Activated naive CD4-positive, alpha-beta T cell (primary cell): ENCODE measurements at places on chromosomes 13 and 19.

DNA sequence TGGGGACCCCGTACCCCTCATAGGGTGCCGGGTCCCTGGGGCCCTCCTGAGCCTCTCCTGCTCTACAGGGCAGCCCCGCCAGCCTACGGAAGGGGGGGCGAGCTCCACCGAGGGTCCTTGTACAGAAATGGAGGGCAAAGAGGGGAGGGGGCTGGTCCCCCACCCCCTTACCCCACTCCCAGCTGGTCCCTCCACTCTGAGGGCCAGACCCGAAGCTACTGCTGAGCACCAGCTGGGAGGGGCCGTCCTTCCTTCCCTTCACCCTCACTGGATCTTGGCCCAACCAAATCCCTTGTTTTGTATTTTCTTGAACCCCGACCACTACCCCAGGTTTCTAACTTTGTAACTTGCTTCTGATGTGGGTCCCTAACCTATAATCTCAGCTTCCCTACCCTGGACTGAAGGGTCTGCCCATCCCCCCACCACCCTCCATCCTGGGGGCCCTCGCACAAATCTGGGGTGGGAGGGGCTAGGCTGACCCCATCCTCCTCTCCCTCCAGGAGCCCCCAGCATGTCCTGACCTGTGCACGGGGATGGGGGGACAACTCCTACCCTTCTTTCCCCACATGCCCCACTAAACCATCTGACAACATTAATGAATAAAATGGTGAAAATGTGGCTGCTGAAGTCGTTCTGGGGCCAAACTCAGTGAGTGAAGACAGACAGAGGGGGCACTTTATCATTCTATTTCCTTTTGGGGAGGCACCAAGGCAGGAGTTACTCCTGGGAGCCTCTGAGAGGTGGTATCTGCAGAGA, 13.0 kb downstream of the ARHGAP33 start:
- DNase-seq = no peak

DNA sequence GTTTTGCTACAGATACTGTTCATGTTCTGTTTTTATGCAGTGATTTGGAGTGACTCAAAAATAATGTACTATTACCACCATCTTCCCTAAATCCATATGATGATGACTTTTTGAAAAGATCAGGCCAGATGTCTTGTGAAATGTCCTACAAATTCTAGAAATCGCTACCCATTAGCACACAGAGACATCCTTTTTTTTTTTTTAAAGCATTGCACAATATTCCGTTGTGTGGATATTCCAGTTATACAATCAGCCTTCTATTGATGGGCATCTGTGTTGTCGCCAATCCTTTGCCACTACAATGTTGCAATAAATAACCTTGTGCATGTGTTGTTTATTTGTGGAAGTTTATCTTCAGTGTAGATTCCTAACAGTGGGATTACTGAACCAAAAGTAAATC, 24.5 kb downstream of the ZDHHC20 start:
- no peak for DNase-seq

GRCh38 chr13:101416181-101417042, at the start of gene NALCN:
Gene NALCN, minus strand, starts transcription at chr13:101416508. Its CDS starts 17,382 bp downstream, at chr13:101399126.
- DNase-seq = no peak

DNA sequence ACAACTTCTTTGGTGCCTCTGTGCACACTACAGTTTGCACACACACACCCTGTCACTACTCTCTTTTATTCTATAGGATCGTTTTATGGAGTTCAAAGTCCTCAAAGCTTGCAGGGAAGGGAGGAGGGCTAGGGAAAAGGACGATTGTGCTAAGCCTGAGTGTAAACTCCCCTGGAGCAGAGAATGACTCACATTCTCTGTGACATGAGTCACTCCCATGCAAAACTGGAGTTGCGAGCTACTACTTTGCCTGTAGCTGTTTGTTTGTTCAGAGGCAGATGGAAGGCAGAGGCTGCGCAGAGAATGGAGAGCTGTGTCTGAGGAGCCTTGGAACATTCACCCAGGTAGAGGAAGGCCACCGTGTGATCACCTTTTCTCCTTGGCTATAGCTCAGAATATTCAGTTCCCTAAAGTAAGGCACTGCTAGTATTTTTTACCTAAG, 80.5 kb upstream of the MBNL2 start:
- no peak for DNase-seq

- DNase-seq = no peak
Observed at GRCh38 chr19:5472286-5472685, 17.1 kb downstream of the ZNRF4 start.

DNA sequence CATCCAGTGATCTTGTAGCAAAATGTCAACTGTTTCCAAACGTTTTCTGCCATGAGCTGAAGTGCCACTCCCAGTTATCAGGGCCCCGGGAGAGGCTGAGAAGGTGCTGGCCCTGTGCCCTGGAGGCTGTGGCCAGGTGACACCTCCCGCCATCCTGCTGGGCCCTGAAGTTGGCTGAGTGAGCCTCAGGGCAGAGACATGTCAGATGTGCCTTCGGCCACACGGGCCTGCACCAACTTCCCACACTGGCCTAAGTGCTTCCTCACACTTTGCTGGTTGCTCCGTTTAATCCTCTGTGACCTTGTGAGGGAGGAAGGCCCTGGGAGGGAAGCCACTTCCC, 4.8 kb downstream of the ADPRHL1 start:
- no peak for DNase-seq

GRCh38 chr13:20134732-20135131, 26.1 kb downstream of the GJA3 start:
- no peak for DNase-seq

DNA sequence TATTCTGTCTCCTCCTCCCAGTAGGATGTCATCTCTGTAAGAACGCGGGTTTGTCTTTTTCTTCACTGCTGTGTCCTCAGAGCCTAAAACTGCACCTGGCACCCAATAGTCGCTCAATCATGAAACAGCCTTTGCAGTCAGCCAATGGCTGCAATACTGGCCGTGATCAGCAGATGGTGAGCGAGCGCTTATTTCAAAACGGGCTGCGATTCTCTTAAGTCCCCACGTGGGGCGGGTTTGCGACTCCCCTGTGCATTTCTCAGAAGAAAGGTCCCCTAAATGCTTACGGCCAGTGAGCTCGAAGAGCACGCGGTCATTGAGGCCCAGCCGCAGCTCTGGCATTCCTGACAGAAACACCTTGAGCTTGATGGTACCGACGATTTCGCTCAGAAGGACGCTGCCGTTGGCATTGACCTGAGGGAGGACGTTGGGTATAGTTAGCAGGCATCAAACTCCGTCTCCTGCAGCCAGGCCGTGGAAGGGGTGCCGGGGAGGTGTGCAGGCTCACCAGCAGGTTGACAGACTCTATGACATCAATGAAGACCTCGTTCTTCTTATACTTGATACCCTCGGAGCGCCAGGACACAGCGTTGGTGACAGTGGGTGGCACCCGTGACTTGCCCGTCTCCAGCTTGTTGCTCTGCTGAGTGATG, 6.0 kb downstream of the AP1M2 start:
- peak; percentile 89 for DNase-seq

- DNase-seq = no peak
Observed at GRCh38 chr19:14871619-14872230, 14.2 kb downstream of the OR7A17 start.

- no peak for DNase-seq
Observed at GRCh38 chr13:98998831-98999638, 21.2 kb upstream of the DOCK9 start.

- no peak for DNase-seq
Observed at GRCh38 chr13:62418872-62419271, 1003.2 kb upstream of the PCDH20 start.

DNA sequence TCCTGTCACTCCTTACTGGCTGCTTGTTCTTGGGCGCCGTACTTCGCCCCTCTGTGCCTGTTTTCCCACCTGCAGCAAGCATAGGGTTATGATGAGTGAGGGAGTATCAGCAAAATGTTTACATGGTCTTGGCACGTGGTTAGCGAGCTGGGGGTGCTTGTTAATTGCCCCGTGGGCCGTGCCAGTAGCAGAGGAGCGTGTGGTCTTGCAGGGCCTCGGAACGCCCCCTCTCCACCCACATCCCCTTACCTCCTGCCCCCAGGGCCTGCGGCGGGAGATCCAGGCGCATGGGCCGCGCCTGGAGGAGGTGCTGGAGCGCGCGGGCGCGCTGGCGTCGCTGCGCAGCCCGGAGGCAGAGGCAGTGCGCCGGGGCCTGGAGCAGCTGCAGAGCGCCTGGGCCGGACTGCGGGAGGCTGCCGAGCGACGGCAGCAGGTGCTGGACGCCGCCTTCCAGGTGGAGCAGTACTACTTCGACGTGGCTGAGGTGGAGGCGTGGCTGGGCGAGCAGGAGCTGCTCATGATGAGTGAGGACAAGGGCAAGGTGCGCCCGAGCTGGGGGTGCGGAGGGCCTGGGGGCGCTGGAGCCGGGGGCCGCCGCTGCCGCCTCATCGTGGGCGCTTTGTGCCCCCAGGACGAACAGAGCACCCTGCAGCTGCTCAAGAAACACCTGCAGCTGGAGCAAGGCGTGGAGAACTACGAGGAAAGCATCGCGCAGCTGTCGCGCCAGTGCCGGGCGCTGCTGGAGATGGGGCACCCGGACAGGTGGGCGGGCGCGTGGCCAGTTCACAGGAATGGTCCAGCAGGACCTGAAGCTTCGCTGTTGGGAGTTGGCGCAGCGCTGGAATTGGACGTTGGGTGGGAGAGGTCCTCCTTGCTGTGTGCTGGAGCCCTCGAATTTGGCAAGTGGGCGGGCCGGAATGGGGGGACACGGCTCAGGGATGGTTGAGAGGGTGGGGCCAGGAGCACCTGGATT, 22.5 kb upstream of the SHKBP1 start:
- DNase-seq = no peak

DNA sequence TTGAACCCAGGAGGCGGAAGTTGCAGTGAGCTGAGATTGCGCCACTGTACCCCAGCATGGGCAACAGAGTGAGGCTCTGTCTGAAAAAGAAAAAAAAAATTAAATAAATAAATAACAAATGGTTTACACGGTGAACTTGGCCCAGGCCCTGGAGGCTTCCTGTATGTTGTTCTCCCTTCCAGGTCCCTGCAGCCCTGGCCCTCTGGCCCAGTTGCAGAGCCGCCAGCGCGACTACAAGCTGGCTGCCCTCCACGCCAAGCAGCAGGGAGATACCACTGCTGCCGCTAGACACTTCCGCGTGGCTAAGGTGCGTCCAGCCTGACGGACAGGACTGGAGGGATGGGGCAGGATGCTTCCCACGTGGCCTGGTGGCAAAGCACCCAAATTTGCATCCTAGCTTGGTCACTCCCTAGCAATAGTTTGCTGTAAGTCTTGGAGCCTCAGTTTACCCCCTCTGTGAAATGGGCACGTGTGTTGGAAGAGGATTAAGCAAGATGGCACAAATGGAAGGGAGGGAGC, 11.9 kb downstream of the CC2D1A start:
- DNase-seq = no peak

DNA sequence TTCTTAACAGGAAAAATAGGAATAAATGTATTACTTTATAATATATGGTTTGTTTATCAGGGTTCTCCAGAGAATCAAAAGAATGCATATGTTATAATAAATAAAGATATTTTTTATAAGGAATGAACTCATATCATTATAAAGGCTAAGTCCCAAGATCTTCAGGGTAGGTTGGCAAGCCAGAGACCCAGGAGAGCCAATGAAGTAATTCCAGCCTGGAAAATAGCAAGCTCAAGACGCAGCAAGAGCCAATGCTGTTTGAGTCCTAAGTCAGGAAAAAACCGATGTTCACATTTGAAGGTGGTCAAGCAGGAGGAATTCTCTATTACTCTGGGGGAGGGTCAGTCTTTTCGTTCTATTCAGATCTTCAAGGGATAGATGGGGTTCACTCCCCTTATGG, 490.0 kb downstream of the PCDH20 start:
- DNase-seq = no peak

DNA sequence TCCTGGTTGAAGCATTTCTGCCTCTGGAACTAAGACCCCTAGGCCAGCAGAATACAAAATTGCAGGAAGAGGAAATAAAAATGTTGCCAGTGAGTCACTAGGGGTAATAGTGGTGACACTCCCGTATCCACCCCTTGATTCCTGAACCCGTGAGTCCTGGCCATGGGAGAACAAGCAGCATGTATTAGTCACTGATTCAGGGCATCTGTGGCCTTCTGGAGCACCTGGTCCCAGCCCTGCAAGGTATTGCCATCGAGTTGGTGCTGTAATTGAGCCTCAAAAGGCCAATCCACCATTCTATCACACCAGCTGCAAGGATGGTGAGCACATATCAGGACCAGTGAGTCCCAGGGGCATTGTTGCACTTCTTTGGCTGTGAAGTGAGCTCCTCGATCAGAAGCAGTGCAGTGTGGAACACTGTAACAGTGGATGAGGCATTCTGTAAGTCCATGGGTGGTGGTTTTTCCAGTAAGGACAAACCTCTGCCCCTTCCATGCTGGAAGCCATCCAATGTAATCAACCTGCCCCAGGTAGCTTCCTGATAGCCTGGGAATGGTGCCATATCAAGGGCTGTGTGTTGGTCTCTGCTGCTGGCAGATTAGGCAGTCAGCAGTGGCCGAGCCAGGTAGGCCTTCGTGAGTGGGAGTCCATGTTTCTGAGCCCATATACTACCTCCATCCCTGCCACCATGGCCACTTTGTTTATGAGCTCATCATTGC, 39.6 kb downstream of the C1QTNF9 start:
- no peak for DNase-seq

DNA sequence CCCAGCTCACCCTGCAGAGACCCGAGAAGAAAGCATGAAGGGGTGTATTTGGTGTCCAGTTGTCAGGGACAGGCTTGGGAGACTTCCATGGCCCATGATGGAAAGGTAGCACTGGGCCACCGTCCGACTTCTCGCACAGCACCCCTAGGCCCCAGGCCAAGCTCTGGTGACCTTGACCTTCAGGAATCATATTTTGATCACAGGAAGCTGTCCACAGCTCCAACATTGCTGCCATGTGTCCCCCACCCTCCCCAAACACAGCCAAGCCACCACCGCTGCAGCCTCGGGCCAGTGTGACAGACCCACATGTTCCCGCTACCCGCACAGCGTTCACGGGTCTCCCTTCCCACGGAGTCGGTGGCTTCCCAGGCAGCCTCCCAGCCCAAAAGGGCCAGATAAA, 842 bp upstream of the PTGIR start:
- DNase-seq = no peak
